T-helper 2 cell (primary cell): ENCODE measurements at places on chromosomes 6 and 20.

GRCh38 chr6:94955156-94955555 is 622.2 kb upstream of the MANEA start:
- no peak for DNase-seq

DNA sequence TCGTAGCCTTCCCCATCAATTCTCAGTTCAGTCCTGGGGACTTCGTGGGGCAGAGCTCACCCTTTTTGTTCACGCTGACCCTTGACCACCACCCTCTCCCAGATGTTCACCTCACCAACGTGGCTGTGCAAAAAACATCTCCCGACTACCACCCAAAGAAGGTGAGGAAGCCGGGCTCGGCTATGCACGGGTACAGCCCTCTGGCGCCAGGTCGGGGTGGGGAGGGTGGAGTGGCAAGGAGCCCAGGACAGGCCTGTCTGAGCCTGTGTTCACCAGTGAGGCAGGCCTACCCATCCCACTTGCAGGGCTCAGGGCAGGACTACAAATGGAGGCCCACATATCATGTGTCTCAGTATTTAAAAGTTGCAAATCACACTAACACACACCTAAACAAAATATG is 18.1 kb downstream of the PDRG1 start:
- no peak for DNase-seq

DNA sequence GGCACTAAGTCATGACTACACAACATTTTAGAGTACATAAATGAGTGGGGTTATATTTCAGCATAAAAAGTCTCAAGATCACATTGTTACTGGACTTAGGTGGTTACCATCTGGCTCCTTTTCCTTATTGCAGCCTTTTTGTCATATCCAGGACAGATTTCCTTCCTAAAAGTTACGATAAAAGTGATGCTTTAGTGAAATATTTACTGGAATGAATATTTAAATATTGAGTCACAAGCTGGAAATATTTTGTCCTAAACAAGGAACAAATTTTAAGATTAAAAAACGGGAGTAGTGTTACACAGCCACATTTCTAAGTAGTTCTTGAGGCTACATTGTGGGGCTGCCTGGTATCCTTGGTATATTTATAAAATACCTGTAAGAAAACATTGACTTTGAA is 52.2 kb downstream of the CDC40 start:
- no peak for DNase-seq

GRCh38 chr6:154414021-154414813 is 57.6 kb upstream of the IPCEF1 start:
- no peak for DNase-seq

DNA sequence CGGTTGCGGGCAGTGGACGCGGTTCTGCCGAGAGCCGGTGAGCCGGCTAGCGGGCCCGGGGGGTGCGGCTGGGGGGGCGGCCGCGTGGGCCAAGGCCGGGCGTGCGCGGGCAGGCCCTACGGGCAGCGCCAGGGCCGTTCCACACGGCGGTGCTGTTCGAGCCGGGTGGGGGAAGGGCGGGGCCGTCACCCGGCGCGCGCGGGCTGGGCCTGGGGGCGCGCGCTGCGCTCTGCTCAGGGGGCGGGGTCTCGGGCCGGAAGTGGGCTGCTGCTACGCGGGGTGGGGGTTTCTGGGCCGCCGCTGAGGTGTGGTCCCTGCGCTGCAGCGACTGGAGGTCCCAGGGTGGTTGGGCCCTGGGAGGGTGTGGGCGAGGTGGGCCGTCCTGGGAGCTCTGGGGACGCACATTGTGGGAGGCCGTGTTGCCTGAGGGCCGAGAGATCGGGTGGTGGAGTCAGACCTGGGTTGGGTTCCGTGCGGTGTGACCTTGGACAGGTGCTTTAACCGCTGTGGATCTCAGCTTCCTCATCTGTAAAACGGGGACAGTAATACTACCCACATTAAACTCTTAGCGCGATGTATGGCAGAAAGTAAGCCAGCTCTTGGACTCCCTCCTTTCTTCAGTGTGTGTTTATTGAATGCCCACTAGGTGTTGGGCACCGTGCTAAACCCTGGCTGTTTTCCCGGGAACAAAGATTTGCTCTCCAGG is 391 bp downstream of the MAPRE1 start:
- DNase-seq, result peak; percentile 57

DNA sequence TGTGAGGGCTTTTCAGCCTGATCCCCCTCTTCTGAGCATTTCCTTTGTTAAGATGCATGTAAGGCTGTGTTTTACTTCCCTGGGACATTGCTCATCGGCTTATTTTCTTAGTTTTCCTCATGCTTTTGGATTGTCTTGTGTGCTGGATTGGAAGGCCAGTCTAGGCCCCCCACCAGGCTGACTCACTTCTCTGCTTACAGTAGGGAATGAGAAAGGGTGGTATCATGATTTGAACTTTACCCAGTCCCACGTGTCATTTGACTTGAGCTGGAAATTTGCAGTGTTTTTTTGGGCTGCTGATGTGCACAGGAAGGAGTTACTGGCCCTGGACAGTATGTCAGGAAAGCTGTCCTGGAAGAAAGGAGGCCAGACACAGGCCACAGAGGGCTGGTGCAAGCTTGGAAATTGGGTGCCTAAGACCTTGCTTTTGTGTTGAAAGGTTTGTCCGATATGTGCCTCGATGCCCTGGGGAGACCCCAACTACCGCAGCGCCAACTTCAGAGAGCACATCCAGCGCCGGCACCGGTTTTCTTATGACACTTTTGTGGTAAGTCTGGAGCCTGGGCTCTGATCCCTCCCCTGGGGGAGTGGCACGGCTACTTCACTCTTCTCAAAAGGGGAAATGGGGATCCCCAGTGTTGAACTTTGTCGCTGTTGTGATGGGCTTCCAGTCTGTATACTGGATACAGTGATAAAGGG is 12.8 kb downstream of the RNF114 start:
- no peak for DNase-seq

- no peak for DNase-seq
These were observed 118.8 kb downstream of the PSMB1 start for GRCh38 chr6:170434117-170434820.

GRCh38 chr6:122806291-122806690 is 17.2 kb downstream of the SMPDL3A start:
- DNase-seq, result no peak

- no peak for DNase-seq
These were observed 102.8 kb downstream of the ERMARD start for GRCh38 chr6:169854083-169854725.

DNA sequence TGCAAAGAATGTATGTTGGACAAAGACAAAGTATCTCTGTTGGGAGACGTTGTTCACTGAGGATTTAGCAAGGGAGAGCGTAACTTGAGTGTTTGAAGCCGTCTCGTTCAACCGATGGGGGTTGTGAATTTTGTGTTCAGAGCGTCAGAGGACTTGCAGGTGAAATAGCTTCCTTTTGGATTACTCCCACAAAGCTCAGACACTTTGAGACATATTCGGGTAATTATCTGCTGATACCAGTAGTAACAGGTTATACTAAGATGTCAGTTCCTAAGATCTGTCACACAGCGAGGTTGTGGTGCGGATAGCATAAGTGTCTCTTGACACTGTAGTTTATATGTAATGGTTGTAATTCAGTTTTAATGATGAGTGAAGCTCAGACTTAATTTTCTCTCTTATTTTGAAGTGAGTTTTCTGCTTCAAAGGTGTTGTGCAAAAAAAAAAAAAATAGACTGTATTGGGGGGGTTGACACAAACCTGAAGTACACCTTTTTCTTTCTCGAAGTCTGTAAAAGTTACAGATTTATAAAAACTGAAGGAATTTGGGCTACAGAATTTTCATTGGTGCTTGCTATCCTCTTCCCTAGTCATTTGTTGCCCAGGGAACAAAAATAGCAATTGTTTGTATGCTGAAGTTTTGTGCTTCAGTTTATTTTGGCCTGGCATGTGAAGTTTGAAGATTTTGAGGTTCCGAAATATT is 1.7 kb downstream of the ASXL1 start:
- no peak for DNase-seq

- DNase-seq, result no peak
These were observed 651 bp upstream of the CCND3 start for GRCh38 chr6:41942067-41942851.

DNA sequence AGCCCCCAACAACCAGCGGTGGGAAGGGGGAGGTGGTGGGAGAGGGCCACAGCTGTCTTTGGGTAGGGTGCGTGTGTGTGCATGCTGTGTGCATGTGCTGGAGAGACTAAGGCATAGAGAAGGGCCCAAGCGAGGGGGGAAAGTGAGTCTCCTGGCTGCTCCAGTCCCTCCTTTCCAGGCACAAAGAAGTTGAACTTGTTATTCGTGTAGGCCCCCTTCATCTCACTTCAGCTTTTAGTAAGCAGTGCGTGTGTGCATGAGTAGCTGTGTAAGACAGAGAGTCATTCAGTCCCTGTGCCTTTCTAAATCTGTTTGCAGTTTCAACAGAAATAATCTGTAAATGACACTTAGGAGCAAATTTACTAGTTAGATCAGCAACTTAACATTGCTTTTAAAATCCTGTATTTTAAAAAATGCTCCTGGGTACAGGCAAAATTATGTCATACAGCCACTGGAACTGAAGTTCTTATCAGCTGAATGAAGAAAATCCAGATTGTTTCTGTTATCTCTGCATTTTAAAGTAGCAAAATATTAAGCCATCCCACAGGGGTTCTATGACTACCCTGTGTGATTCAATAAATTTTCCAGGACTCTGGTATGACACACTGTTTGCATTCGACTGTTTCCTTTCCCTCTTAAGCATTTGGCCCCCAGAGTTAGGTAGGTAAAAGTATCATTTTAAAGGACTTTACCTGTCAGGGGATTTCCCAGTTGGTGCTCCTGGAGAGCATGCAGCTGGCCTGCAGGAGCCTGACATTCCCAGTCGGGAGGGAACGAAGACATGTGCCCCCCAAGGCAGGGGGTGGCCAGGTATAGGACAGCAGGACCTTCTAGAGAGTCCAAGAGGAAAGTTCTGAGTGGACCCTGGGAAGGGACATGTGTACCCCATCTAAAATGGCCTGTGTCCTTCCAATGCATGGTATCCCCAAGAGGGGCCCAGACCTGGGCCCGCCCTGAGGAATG is 39.0 kb downstream of the MTRES1 start:
- DNase-seq, result peak; percentile 91

GRCh38 chr6:66361886-66362285 is 654.9 kb upstream of the EYS start:
- no peak for DNase-seq

DNA sequence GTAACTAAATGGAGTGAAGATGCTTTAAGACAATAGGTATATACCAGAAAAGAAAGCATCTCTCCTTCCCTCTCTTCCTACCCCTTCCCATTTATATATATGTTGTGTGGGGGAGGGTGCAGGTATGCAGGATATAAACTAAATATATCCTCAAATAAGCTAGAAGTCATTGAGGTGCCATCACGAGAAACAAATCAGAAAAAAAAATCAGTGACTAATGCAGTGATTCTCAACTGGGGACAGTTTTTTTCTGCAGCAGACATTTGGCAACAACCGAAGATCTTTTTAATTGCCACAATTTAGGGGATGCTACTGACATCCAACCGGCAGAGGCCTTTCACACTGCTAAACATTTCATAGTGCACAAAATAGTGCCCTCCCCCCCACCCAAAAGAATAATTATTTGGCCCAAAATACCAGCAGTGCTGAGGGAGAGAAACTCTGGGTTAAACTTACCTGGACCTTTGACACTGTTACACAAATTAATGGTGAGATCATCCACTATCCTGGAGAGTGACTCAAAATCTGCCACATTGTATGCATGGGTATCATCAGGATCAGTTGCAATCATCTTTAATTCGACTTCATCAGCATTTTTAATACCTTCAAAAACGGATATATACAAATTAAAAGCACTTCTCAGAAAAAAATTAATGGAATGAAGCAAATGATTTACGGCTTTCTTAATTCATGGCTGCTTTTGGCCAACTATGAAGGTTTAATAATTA is 55.0 kb downstream of the COL12A1 start:
- DNase-seq, result no peak

DNA sequence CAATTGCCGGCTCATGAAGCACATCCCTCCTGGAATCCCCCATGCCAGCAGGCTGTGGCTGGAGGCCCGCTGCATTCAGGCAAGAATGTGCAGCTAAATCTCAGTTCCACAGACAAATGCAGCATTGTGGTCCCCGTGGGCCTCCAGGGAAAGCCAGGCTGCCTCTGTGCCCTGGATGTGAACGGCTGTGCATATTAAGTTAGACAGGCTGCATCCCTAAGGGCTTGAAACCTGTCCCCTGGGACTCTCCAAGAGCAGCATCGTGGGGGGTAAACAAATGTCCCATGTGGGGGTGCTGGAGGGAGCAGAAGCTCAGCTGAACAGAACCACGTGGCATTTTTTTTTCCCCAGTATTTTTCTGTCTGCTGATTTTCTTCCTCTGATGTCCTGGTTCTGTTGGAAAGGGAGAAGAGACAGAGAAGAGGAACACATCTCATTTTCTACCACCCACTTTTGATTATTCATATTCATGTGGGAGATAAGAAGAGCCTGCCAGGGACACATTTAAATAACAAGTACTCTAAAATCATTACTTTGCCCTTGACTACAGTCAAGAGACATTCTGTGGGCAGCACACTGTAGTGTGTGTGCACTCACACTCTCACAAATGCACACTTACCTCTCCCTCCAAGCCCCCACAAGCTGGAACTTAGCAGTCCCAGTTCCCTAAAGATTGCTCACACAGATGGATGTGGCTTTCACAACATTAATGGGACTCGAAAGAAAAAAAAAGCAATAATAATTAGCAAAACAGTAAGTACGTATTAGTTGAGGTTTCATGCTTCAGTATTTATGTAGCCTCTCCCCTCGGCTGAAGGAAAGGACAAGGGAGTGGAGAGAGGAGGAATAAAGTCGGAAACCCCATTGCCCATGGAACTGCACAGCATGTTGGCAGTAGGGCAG is 16.9 kb downstream of the GFOD1 start:
- DNase-seq, result no peak

DNA sequence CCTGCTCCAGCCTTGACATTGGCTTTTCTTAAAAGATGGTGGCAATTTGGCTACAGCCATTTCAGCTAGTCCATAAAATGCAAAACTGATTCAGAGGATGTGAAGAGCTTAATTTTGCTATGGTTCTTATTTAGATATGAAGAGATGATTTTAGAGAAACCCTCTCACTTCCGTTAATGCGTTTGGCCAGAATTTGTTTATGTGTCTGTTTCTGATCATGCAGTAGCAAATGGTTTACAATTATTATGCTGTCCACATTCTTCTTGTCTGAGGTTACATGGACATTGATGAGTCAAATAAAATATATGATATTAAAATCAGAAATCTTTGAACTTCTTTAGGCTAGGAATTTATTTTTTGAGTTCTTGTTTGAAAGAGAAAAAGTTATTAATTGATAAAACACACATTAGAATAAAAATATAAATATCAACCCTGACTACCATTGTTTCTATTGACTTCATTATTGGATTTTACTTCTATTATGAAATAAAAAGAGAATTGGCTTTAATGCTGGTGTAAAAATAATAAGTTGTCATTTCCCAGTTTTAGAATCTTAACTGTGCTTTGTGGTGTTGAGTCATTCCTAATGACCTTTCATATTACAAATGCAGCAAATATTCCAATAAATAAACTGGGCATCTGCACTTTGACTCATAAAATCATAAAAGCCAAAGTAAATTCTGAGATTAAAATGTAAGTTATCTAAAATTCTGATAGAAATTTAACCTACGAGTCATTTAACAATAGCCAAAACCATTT is 1286.0 kb upstream of the GJE1 start:
- no peak for DNase-seq
